ENCODE measurements at places on chromosomes 1 and 21.

DNA sequence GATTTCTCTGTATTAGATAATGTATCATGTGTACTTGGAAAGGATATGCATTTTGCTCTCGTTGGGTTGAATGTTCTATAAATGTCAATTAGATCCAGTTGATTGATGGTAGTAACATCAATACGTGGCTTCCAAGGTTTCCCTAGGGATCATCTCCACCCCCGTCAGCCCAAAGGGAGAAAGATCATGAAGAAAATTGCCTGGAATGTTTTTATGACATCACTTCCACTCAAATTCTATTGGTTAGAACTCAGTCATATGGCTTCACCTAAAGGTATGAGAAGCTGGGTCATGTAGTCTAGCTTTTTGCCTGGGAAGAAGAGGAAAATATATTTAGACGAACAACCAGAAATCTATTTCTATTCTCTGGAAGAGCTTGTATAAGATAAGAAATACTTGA is at the start of gene C1orf185:
Gene C1orf185 (plus strand): TSS at position 253 of the 400 bp plus-strand sequence. CDS start 6 bp downstream, at position 259.
- peaks cover 13% of the 10 kb centered on the region for H3K27me3 ChIP-seq
- no peak within 1 kb of the TSS for H3K4me3 ChIP-seq
- H3K36me3 ChIP-seq, result peaks cover 2% of the 10 kb centered on the region
- no peak within 1 kb of the TSS for H3K27ac ChIP-seq
- DNase-seq, result no peak

GRCh38 chr1:110380672-110381283 is 10.0 kb downstream of the SLC16A4 start:
- H3K27me3 ChIP-seq, result no peaks in the 10 kb centered on the region
- no peak overlapping the region for H3K4me3 ChIP-seq
- H3K4me1 ChIP-seq, result peaks cover 8% of the 10 kb centered on the region
- no peak overlapping the region for H3K27ac ChIP-seq

DNA sequence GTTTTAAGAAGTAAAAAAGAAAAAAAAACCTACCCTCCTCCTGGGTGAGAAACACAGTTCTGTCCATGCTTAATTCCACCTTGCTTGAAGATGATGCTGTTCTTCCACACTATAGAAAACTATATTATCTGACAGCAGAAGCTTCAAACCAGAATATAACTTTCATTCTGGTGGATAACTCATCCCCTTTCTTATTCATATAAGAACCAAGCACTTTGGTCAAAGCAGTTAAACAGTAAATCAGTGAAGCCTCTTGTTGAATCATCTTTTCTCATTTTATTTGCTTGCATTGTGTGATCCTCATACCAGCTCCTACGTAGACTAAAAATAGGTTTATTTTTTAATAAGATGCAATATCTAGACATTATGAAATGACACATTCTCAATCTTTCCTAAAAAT is 36.7 kb upstream of the PRDX6 start:
- H3K36me3 ChIP-seq, result peaks cover 7% of the 10 kb centered on the region
- H3K27ac ChIP-seq, result no peak overlapping the region
- no peak overlapping the region for H3K4me3 ChIP-seq
- DNase-seq, result no peak
- H3K4me1 ChIP-seq, result peaks cover 15% of the 10 kb centered on the region
- H3K27me3 ChIP-seq, result no peaks in the 10 kb centered on the region

DNA sequence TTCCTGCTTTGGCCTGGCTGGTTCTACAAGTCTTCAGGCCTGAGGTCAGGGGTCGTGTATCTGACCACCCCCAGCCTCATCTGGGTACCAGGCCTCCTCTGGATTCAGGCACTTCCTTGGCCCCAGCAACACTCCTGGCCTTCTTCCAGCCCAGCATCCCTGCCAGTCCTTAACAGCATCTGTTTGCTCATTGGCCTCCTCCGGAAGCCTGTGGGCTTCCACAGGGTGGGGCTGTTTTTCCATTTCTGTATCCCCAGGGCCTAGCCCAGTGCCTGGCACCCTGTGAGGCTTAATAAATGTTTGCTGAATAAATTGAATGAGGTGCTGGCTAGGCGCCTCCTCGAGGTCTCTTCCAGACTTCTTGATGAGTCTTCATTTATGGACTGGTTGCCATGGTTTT is 21.5 kb upstream of the GPR37L1 start:
- peaks cover 15% of the 10 kb centered on the region for H3K27me3 ChIP-seq
- H3K27ac ChIP-seq, result no peak overlapping the region
- peaks cover 3% of the 10 kb centered on the region for H3K4me1 ChIP-seq
- H3K36me3 ChIP-seq, result no peaks in the 10 kb centered on the region
- DNase-seq, result no peak
- peak overlapping the region; percentile 39 for H3K4me3 ChIP-seq

DNA sequence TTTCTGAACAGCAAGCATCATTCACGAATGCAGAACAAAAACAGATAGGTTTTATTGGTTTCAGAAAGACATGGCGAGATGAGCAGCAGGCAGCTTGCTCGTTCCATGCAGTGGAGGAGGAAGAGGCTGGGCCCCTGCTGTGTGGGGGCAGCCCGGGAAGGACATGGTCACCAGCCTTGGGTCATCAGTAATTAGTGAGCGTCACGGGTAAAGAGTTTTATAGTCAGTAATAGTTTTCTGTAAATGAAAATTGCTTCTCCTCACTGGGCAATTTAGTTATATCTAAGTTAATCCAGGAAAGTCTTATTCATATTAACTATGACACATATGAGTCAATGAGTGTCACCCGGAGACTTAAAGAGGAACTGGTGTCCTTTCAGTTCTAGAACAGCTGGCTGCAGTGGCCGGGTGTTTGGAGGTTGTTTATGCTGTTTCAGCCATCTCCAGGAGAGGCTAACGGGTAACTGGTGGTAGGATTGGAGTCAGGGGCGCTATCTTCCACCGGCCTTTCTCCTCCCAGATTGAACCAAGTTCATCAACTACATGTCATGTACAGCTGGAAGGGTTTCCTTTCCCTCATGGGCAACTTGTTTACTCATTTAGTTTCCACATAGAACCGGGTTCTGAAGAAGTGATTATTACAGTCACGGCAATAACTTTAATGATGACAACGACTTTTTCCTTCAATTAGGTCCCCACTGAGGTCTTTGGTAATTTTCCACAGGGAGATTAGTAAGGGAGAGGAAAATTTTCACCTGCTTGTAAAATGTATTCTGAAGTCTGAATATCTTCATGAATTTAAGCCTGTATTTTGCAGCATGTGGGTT is 34.6 kb upstream of the SLC45A1 start:
- no peak for DNase-seq
- H3K4me3 ChIP-seq, result no peak overlapping the region
- peaks cover 3% of the 10 kb centered on the region for H3K36me3 ChIP-seq

DNA sequence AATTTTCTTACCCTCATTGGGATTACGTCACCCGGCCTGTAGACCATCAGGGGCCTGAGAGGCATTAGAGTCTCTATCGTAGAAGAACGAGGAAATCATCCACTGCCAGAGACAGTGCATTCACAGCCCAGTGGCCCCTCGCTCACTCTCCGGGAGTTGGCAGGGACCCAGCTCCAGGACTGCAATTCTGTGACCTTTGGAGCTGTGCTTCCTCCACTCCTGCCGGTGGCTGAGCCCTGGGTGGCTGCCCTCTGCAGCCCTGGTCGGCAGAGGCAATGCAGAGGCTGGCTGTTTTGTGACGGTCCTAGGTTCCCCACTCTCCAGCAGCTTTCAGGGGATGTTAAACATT is 12.7 kb downstream of the SLC37A1 start:
- no peak for DNase-seq
- peak overlapping the region; percentile 93 for H3K27ac ChIP-seq
- H3K4me1 ChIP-seq, result peaks cover 34% of the 10 kb centered on the region
- peaks cover 3% of the 10 kb centered on the region for H3K36me3 ChIP-seq
- H3K4me3 ChIP-seq, result peak overlapping the region; percentile 64
- H3K27me3 ChIP-seq, result no peaks in the 10 kb centered on the region

- DNase-seq, result no peak
- peaks cover 52% of the 10 kb centered on the region for H3K27me3 ChIP-seq
- H3K4me3 ChIP-seq, result no peak overlapping the region
- H3K27ac ChIP-seq, result no peak overlapping the region
- H3K36me3 ChIP-seq, result peaks cover 2% of the 10 kb centered on the region
Observed at GRCh38 chr21:45384656-45385548, 20.1 kb upstream of the COL18A1 start.

GRCh38 chr1:29672416-29673227 is 436.3 kb downstream of the PTPRU start:
- no peak overlapping the region for H3K4me3 ChIP-seq
- H3K27ac ChIP-seq, result no peak overlapping the region
- no peak for DNase-seq
- H3K27me3 ChIP-seq, result peaks cover 42% of the 10 kb centered on the region

DNA sequence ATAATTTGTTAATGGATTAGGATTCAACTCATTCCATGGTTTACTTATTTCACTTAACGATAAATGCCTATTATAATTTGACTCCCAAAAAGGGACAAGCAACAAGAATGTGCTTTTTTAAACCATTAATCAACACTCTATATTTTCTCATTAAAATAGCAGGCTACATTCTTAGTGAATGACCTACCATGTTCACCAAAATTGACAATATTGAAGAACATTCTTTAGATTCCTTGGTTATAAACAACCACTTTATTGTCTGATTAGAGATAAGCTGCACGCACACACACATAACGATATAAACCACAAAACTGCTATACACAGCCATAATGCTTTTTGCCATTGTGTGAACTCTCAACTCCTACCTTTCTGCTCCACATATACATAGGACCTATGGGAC is 75.4 kb upstream of the LRRC7 start:
- H3K4me1 ChIP-seq, result no peaks in the 10 kb centered on the region
- H3K27me3 ChIP-seq, result no peaks in the 10 kb centered on the region
- no peak overlapping the region for H3K4me3 ChIP-seq
- H3K36me3 ChIP-seq, result no peaks in the 10 kb centered on the region

- no peak overlapping the region for H3K4me3 ChIP-seq
- DNase-seq, result no peak
- no peaks in the 10 kb centered on the region for H3K4me1 ChIP-seq
Observed at GRCh38 chr21:18070392-18070791, 174.2 kb upstream of the CHODL start.

GRCh38 chr1:202825748-202826147 is 15.0 kb downstream of the PCAT6 start:
- H3K4me3 ChIP-seq, result no peak overlapping the region
- peaks cover 6% of the 10 kb centered on the region for H3K27me3 ChIP-seq
- DNase-seq, result no peak
- H3K36me3 ChIP-seq, result no peaks in the 10 kb centered on the region

- no peak overlapping the region for H3K4me3 ChIP-seq
- H3K4me1 ChIP-seq, result peaks cover 13% of the 10 kb centered on the region
- H3K36me3 ChIP-seq, result peaks cover 3% of the 10 kb centered on the region
- DNase-seq, result no peak
- H3K27ac ChIP-seq, result no peak overlapping the region
Observed at GRCh38 chr1:172489847-172490246, 43.1 kb upstream of the SUCO start.

DNA sequence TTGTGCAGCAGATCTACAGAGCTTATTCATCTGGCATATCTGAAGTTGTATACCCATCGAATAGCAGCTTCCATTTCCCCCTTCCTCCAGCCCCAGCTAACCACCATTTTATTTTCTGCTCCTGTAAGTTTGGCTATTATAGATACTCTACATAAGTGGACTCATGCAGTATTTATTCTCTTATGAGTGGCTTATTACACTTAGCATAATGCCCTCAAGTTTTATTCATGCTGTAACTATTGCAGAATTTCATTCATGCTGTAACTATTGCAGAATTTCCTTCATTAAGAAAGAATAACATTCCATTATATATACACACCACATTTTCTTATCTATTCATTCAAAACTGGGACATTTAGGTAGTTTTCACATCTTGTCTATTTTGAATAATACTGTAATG is 30.5 kb upstream of the IFI16 start:
- no peaks in the 10 kb centered on the region for H3K27me3 ChIP-seq
- H3K27ac ChIP-seq, result no peak overlapping the region
- peaks cover 3% of the 10 kb centered on the region for H3K4me1 ChIP-seq
- peaks cover 14% of the 10 kb centered on the region for H3K36me3 ChIP-seq

- H3K27ac ChIP-seq, result no peak overlapping the region
- H3K36me3 ChIP-seq, result peaks cover 12% of the 10 kb centered on the region
- peaks cover 20% of the 10 kb centered on the region for H3K4me1 ChIP-seq
- DNase-seq, result no peak
Observed at GRCh38 chr1:202615501-202616354, 94.5 kb downstream of the SYT2 start.

- peaks cover 2% of the 10 kb centered on the region for H3K4me1 ChIP-seq
- H3K27me3 ChIP-seq, result no peaks in the 10 kb centered on the region
Observed at GRCh38 chr1:111563619-111564018, 56.0 kb upstream of the RAP1A start.

DNA sequence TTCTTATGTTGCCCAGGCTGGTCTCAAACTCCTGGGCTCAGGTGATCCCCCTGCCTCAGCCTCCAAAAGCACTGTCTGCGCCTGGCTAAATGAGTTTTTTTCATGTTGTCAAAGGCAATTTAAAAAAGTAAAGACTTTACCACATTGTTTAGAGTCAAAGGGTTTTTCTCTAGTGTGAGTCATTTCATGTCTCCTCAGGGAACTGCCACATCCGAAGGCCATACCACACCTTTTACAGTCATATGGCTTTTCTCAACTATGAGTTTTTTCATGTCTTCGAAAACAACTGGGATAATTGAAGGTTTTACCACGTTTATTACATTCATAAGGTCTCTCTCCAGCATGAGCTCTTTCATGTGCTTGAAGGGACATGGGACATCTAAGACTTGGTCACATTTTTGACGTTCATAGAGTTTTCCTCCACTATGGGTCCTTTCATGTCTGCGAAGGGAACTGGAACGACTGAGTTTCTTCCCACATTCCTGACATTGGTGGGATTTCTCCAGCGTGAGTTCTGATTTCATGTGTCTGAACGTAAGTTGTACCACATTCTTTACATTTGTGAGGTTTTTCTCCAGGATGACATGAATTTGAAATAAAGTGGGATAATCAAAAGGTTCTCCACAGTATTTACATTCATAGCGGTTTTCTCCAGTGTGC is 65.6 kb downstream of the UCHL5 start:
- H3K36me3 ChIP-seq, result no peaks in the 10 kb centered on the region
- H3K4me3 ChIP-seq, result no peak overlapping the region
- H3K27me3 ChIP-seq, result no peaks in the 10 kb centered on the region
- H3K4me1 ChIP-seq, result no peaks in the 10 kb centered on the region

- no peaks in the 10 kb centered on the region for H3K4me1 ChIP-seq
- peaks cover 15% of the 10 kb centered on the region for H3K27me3 ChIP-seq
- H3K4me3 ChIP-seq, result no peak overlapping the region
- no peak overlapping the region for H3K27ac ChIP-seq
- H3K36me3 ChIP-seq, result peaks cover 4% of the 10 kb centered on the region
Observed at GRCh38 chr1:65113298-65113697, 34.7 kb upstream of the AK4 start.

GRCh38 chr1:182291584-182292192 is 99.9 kb downstream of the GLUL start:
- no peak overlapping the region for H3K4me3 ChIP-seq
- no peak overlapping the region for H3K27ac ChIP-seq
- H3K4me1 ChIP-seq, result peaks cover 3% of the 10 kb centered on the region
- H3K27me3 ChIP-seq, result peaks cover under 1% of the 10 kb centered on the region
- peaks cover 4% of the 10 kb centered on the region for H3K36me3 ChIP-seq
- DNase-seq, result no peak

DNA sequence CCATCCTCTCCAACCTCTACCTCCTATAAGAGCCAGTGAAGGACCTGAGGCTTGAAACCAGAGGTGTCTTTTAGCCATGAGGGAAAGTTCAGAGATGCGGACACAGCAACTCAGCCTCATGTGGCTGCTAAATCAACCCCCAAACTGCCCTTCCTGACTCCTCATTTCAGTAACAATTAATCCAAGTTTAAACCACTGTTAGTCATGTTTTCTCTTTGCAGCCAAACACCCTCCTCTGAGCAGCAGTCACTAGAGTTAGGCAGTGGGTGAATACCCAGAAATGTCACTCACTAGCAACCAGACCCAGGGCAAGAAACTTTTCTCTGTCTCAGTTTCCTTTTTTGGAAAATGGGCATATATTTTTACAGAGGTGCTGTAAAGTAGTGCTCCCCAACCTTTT is 71.2 kb downstream of the KCNJ15 start:
- H3K4me3 ChIP-seq, result no peak overlapping the region
- H3K27ac ChIP-seq, result no peak overlapping the region
- no peaks in the 10 kb centered on the region for H3K27me3 ChIP-seq
- peaks cover 6% of the 10 kb centered on the region for H3K4me1 ChIP-seq
- H3K36me3 ChIP-seq, result no peaks in the 10 kb centered on the region
- no peak for DNase-seq
